ENCODE measurements at places on chromosomes 7 and 10. TPM values are rescaled to one million over a fixed set of nuclear protein-coding genes. Genes with fewer than 3 reads are reported as not detected.

The ERVW-1 gene
- not detected for total RNA-seq

DNA sequence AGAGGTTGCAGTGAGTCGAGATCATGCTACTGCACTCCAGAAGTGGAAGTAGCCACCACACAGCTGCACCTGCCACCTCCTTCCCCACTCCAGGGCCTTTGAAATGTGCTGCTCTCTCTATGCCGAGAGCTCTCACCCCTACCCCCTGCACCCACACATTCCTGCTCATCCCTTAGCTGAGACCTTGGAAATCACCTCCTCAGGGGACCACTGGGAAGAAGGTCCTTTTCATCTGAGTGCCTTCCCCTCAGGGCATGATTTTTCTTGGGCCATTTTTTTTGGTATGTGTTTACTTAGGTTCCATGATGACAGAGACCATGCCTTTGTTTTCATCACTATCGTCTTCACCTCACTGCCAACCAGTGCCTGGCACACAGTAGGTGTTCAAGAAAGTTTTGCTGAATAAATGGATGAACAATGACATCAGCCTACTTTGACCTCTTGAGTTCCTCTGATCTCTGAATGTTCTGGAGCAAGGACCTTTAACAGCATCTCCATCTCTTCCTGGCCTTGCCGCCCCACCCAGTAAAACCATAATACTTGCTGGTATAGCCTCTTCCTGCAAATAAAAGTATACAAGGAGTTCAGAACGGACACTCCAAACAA is 166.6 kb upstream of the KLF14 start:
- no peak for DNase-seq

DNA sequence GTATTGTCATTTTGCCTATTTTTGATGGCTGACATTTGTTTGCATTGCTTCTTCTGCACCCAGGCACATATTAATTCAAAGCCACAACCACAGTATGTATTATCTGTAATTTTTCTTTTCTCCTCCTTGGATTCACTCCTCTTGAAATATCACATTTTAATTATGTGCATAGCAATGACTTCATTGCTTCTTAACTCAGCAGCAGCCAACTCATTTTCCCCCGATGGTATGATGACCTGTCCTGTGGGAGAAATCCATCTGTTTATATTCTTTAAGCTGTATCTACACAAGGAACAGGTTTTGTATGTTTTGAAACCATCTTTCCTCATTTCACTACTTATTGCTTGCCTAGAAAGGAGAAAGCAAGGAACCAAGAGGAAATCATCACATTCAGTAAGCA is 588.8 kb downstream of the INHBA start:
- no peak for DNase-seq

The JAZF1 gene
- 17.8 TPM for total RNA-seq

The NUPR2 gene
- total RNA-seq: not detected
